Bronchial epithelial cell (primary cell): ENCODE measurements at places on chromosomes 16 and 17.

DNA sequence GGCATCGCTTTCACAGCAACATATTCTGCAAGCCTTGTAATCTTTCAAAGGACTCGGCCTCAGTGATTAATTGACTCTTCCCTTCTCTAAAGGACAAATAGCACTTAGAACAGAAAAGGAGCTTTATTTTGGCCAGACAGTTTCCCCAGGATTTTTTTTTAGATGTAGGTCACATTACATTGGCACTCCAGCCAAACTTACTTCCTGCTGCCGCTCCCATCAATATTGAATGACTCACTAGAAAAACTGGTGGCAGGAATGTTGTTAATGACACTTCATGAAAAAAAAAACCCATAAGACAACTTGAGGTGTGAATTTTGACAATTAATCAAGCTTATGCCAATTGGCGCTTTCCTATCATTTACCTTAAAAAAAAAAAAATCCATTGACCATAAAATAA is 432.6 kb downstream of the TOX3 start:
- DNase-seq, result peak; percentile 77

- DNase-seq, result peak; percentile 22
Observed at GRCh38 chr17:9598661-9599060, 22.2 kb downstream of the CFAP52 start.

- peak; percentile 29 for DNase-seq
Observed at GRCh38 chr17:31095236-31096105, 694 bp downstream of the NF1 start.

DNA sequence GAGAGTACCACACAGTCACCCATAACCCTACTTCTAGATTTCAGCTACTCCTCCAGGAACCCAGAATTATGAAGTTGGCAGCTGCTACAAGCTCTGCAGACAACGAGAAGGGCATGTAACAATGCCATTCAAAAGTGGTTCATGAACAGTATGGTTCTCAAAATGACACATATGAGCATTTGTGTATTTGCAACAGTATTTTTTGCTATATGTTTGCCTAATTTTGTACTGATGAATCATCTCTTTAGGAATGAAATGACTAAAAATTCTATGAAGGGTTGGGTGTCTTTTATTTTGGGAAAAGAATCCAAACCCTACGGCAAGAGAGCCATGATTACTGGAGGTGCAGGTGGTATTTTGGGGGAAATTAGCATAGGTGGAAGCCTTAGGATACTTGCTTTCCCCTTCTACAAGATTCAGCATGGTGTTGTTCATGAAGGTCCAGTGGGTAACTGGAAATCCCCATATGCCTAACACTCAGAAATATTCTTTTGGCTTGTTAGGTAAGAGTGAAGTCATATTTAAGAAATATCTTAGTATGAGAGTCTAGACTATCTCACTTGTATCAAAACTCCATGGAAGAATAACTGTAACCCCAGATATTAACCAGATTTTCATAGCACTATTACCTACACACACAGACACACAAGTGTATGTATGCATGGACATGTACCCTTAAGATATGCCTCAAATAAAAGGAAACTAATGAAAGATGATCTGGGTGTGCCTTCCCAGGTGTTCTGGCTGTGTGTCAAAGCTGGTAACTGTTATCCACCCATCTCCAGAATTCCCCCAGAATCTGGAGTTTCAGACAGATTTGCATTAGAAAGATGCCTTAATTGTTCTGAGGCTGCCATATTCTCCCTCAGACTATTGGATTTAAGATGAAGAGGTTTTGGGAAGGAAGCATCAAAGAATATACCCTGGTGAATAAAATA is 688.2 kb upstream of the SOX9 start:
- peak; percentile 76 for DNase-seq

DNA sequence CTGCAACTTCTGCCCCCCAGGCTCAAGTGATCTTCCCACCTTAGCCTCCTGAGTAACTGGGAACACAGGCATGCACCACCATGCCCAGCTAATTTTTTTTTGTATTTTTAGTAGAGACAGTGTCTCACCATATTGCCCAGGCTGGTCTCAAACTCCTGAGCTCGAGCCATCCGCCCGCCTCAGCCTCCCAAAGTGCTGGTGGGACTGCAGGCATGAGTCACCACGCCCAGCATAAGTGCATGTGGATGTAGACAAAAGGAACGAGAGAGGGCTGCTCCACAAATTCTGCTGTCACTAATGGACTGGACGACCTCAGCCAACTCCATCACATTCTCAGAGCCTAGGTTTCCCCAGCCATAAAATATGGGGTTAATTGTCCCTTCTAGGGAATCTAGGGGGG is 7.7 kb upstream of the SP2 start:
- DNase-seq, result no peak

- DNase-seq, result peak; percentile 59
Observed at GRCh38 chr17:35849469-35850348, 19.0 kb downstream of the HEATR9 start.
